Cerebellum (tissue), 4 donors: ENCODE measurements at places on chromosomes 2 and 18. TPM values are rescaled to one million over a fixed set of nuclear protein-coding genes. Genes with fewer than 3 reads are reported as not detected.

The FAM98A gene
- total RNA-seq, result 22.6 TPM

The DCDC2C gene
- total RNA-seq, result not detected

The IL36B gene
- not detected for total RNA-seq

The RTKN gene
- total RNA-seq, result 11.0 TPM

The IL36RN gene
- not detected for total RNA-seq

The EXOC6B gene
- 76.9 TPM for total RNA-seq
